CD4-positive, alpha-beta T cell treated with Interleukin-21 for 1 hour (primary cell): ENCODE measurements at places on chromosomes 5 and 9.

- no peak for DNase-seq
These were observed 18.1 kb upstream of the SMAD5 start for GRCh38 chr5:136114414-136115125.

GRCh38 chr9:81855538-81855937 lies 72.7 kb upstream of the SPATA31D4 start:
- DNase-seq = no peak

DNA sequence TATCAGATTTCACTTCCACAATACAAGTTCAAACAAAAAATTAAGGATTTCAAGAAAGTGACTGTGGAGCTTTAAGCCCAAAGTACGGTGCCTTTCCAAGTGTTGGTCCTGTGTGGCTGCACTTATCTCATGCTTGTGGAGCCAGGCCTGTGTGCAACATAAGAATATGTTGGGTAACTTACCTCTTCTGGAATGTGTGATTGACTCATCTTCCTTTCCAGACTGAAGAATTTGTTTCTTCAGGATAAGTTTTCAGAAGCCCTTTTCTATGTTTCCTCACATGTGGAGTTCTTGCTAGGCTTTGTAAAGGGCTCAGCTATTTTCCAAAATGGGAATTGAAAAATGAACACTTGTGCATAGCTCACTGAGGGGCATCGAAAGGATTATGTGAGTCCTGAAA lies 485.1 kb upstream of the PAPPA start:
- no peak for DNase-seq

DNA sequence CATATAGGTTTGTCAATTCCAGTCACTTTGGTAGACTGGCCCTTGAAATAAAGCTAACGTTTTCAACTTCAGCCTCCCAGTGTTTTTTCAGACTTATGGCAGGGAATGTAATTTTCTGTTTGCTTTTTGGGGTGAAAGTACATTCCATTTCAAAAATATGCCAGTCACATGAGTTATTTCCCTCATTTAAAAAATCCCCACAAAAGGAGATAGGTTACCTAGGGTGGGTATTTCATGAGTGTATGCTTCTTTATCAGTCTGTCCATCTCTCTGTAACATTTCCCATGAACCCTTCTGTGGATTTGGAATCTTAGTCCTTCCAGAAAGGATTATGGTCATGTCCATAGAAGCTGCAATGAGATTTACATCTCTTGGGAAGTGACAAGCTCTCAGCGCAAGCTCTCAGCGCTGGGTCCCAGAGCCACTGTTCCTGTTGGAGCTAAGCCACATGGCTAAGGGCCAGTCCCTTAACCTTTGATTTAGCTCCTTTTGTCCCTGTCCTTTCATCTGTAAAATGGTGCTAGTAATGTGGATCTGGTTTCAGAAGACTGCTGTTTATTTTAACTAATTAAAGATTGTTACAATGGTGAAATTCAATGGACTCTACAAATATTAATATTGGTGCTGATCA lies 294.9 kb downstream of the NR3C1 start:
- DNase-seq = no peak

DNA sequence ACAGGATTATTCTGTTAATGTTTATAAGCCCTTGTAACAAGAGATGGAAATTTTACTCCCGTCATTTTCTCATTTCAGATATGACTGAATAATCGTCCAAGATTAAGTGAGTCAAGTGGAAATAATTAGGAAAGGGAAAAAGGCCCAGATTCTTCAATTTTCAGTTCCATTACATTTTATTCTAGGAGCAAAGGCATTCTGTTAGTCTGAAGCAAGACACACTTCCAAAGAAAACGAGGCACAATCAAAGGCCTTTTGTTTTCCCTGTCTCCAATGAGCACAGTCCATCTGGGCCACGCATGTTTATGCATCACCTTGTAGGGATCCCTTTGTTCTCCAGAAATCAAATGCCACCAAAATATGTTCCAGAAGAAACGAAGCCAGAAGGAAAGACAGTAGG lies 382.9 kb upstream of the RFX3 start:
- DNase-seq = no peak

GRCh38 chr5:143334903-143335302 lies 68.6 kb downstream of the NR3C1 start:
- DNase-seq = no peak

GRCh38 chr5:141850244-141850768 lies 27.9 kb downstream of the PCDH1 start:
- DNase-seq = peak; percentile 47

- DNase-seq = no peak
These were observed 40.5 kb downstream of the IRX4 start for GRCh38 chr5:1842004-1842819.

GRCh38 chr9:33329117-33329563 lies 38.8 kb downstream of the NFX1 start:
- DNase-seq = no peak

- no peak for DNase-seq
These were observed 4.9 kb upstream of the FRRS1L start for GRCh38 chr9:109171926-109172325.

- DNase-seq = no peak
These were observed 6.9 kb downstream of the CETN3 start for GRCh38 chr5:90402521-90403255.

GRCh38 chr5:124061663-124062062 lies 549.7 kb downstream of the CSNK1G3 start:
- no peak for DNase-seq

DNA sequence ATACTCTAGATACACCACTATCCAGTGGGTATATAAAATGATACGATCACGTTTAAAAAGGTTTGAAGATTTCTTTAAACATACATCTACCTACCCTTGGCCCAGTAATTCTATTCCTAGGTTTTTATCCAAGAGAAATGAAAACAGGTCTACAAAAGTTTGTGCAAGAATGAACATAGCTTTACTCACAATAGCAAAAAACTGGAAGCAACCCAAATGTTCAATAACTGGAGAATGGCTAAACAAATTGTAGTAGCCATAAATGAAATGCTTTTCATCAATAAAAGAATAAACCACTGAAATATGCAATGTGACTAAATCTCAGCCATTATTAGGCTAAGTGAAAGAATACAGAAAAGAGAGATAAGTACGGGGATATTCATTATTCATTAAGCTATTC lies 438.9 kb downstream of the ARHGEF28 start:
- DNase-seq = no peak

- DNase-seq = no peak
These were observed 841 bp downstream of the ACSL6 start for GRCh38 chr5:132010645-132010988.
